Naive thymus-derived CD8-positive, alpha-beta T cell (primary cell): ENCODE measurements at places on chromosomes 4 and X. TPM values are rescaled to one million over a fixed set of nuclear protein-coding genes. Genes with fewer than 3 reads are reported as not detected.

DNA sequence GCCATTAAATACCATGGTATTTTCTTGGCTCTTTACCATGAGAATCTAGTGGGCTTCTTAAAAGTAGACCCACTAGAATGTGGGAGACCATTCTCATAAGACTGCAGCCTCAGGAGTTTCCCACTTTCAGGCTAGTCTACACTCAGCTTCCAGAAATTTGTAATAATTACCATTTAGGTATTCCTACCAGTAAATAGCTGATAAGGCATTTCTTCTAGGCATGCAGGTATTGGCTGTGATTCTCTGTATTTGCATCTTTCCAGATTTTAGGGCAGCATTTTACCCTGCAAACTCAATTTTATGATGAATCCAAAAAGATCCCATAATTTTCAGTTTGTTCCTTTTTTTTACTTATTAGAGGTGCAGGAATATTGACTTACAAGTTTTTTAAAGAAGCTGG, 496.6 kb downstream of the TRAM1L1 start:
- no peak overlapping the region for H3K27ac ChIP-seq
- no peak for DNase-seq
- H3K27me3 ChIP-seq, result no peaks in the 10 kb centered on the region
- H3K4me1 ChIP-seq, result no peaks in the 10 kb centered on the region
- no peak overlapping the region for H3K4me3 ChIP-seq

- DNase-seq, result no peak
- no peaks in the 10 kb centered on the region for H3K36me3 ChIP-seq
- peaks cover 6% of the 10 kb centered on the region for H3K4me1 ChIP-seq
- H3K4me3 ChIP-seq, result no peak overlapping the region
Measured at GRCh38 chrX:41001327-41001726, 83.9 kb upstream of the USP9X start.

DNA sequence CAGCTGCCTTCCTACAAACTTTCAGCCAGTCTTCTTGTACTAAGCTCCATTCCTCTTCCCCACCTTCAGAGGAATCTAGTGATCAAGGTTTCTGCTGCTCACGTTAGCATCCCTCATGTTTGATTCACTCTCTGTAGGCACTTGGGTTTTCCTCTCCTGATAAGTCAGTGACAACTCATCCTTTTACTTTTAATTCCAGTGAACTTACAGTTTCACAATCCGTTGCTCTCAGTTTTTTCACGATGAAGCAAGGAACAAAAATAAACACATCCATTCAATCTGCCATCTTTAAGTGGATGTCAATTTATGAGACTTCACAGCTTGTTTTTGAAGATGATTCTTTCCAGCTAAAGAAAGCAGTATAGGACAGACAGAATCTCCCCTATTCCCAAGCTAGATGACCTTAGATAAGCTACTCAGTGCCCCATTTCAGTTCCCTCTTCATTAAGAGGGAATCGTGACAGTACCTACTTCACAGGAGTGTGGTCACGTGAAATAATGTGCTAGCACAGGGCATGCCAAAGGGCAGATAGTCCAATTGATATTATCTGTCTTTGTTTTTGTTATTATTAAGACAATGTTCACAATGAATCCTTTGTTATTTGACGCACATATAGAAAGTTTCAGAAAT, 234.3 kb downstream of the PALLD start:
- H3K4me1 ChIP-seq, result no peaks in the 10 kb centered on the region
- H3K4me3 ChIP-seq, result no peak overlapping the region
- no peak for DNase-seq
- H3K27me3 ChIP-seq, result peaks cover 21% of the 10 kb centered on the region
- H3K27ac ChIP-seq, result no peak overlapping the region

DNA sequence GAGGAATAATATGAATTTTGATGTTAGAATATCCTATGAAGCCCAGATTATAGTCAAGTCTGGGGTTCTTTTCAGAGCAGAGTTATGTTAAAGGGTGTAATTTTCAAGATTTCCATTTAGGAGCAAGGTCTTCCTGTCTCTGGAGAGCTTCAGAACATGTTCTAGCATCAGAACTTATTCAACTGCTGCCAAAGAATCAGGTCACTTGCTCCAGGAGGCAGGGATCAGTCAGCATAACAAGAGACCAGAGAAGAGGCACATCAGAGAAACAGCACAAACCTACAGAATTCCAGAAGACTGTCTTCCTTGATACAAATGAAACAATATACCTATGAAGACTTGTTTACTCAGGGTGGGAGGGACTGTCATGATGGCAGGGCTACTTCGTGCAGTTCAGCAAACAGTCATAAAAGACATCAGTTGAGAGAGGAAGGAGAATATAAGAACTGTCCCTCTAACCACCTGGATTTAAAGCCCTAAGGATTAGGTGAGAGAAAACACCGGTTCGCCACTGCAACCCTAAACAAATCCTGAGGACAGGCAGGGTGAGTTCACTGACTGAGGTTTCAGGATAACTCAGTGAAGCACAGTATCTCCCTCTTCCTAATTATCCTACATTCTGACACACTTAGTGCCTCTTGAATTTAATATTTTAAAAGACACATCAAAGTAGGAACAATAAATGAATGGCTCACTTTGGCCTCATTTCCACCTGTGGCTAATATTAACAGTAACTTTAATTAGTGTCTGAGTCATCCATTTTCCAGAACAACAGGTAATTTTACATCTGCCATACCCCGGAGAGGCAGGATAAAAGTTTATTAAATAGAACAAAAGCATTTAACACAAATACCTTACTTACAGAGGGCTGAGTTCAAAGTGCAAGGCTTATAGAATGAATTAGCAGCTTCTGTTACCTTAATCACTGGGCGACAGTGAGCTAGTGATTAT, 93.0 kb downstream of the HDAC8 start:
- no peak for DNase-seq
- H3K4me3 ChIP-seq, result no peak overlapping the region
- H3K27me3 ChIP-seq, result no peaks in the 10 kb centered on the region
- H3K27ac ChIP-seq, result no peak overlapping the region
- H3K4me1 ChIP-seq, result no peaks in the 10 kb centered on the region

GRCh38 chrX:9438933-9439494, 25.8 kb upstream of the TBL1X start:
- no peaks in the 10 kb centered on the region for H3K27me3 ChIP-seq
- peaks cover 8% of the 10 kb centered on the region for H3K4me1 ChIP-seq
- DNase-seq, result no peak
- no peaks in the 10 kb centered on the region for H3K36me3 ChIP-seq
- H3K27ac ChIP-seq, result no peak overlapping the region

- H3K27ac ChIP-seq, result no peak overlapping the region
- H3K4me3 ChIP-seq, result no peak overlapping the region
- no peaks in the 10 kb centered on the region for H3K27me3 ChIP-seq
Measured at GRCh38 chr4:22334155-22334554, 181.7 kb downstream of the ADGRA3 start.

DNA sequence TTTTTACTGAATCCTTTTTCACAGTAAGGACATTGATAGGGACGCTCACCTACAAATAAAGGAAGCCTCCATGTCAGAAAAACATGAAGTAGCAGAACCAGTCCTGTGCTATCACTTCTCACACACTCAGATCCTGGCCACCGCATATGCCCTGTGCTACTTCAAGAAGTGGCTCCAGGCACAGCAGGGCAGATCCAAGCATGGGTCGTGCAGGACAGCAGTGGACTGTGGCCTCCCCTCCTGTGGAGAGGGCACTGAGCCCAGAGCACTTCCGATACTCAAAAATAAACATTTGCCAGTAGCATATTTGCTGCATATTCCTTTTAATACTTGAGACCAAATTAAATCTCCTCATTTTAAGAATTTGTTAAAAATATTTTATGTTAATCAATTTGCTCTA, 167.9 kb downstream of the PRDM5 start:
- no peak overlapping the region for H3K4me3 ChIP-seq
- DNase-seq, result no peak
- no peak overlapping the region for H3K27ac ChIP-seq
- no peaks in the 10 kb centered on the region for H3K27me3 ChIP-seq

DNA sequence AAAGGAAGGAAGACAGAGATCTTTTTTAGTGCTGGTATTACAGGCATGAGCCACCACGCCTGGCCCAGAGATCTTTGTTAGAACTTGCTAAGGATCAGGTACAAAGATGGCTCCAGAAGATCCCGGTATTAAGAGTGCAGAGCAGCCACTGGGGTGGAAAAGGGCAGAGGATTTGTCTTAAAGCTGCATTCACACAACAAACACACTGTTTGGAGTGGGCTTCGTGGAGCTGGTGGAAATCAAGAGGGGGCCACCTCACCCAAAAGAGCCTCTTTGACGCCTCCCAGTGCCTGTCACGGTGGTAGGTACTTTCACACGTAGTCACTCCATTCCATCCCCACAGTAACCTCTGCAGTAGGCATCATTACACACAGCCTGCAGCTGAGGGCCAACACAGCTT, 13.3 kb downstream of the HELT start:
- H3K4me1 ChIP-seq, result no peaks in the 10 kb centered on the region
- no peak overlapping the region for H3K27ac ChIP-seq
- no peak overlapping the region for H3K4me3 ChIP-seq
- no peak for DNase-seq

DNA sequence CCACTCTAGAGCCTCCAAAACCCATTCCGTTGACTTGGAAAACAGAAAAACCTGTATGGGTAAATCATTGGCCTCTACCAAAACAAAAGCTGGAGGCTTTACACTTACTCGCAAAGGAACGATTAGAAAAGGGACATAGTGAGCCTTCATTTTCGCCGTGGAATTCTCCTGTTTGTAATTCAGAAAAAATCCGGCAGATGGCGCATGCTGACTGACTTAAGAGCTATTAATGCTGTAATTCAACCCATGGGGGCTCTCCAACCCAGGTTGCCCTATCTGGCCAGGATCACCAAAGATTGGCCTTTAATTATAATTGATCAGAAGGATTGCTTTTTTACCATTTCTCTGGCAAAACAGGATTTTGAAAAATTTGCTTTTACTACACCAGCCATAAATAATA, 60.8 kb downstream of the ZNF732 start:
- H3K27me3 ChIP-seq, result no peaks in the 10 kb centered on the region
- DNase-seq, result peak; percentile 9
- peaks cover 2% of the 10 kb centered on the region for H3K36me3 ChIP-seq
- no peak overlapping the region for H3K4me3 ChIP-seq

GRCh38 chrX:18956303-18957032, 27.4 kb downstream of the PHKA2 start:
- no peaks in the 10 kb centered on the region for H3K27me3 ChIP-seq
- H3K4me1 ChIP-seq, result peaks cover 29% of the 10 kb centered on the region
- H3K36me3 ChIP-seq, result no peaks in the 10 kb centered on the region
- no peak overlapping the region for H3K4me3 ChIP-seq

DNA sequence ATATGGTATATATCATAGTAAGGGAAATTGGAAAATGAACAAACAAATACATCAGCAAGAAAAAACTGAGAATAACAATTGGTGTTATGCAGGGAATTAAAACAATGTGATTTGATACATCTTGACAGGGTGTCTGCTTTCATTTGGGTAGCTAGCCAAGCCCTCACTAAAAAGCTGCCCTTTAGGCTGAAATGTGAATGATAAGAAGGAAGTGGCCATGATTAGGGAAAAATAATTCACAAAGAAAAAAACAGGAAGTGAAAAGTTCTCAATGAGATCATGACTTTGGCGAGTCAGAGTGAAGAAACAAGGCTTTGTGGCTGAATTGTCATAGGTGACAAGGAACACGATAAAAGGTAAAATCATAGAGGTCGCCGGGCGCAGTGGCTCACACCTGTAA, 675.8 kb upstream of the SLIT2 start:
- no peaks in the 10 kb centered on the region for H3K4me1 ChIP-seq
- no peak overlapping the region for H3K27ac ChIP-seq
- H3K27me3 ChIP-seq, result no peaks in the 10 kb centered on the region
- no peak for DNase-seq
- H3K36me3 ChIP-seq, result no peaks in the 10 kb centered on the region
- H3K4me3 ChIP-seq, result no peak overlapping the region

- no peak overlapping the region for H3K4me3 ChIP-seq
- H3K27ac ChIP-seq, result peak overlapping the region; percentile 78
- H3K4me1 ChIP-seq, result peaks cover 14% of the 10 kb centered on the region
Measured at GRCh38 chr4:37615059-37615719, 71.0 kb downstream of the RELL1 start.

DNA sequence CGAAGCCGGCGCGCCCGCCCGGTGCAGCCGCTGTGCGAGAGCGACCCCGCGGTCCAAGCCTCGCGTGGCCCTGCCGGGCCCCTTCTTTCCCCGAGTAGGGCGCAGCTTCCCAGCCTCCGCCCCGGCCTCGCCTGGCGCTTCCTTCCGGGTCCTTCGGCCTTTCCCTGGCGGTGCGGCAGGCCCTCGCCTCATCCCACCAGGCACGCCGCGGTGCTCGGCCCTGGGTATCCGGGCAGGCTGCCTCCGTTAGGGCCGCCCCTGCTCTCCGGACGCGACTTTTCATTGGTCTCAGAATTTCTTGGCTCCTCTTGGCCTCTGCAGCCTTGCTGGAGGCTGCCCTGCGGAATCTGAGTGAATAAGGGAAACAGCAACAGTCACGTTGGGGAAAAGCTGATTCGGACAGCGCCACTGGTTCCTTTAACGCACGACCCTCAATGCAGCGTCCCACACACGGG, 429 bp downstream of the UVSSA start:
- no peaks in the 10 kb centered on the region for H3K27me3 ChIP-seq
- H3K27ac ChIP-seq, result peak overlapping the region; percentile 97
- H3K4me3 ChIP-seq, result peak overlapping the region; percentile 91
- H3K36me3 ChIP-seq, result no peaks in the 10 kb centered on the region
- peak; percentile 30 for DNase-seq
- H3K4me1 ChIP-seq, result peaks cover 44% of the 10 kb centered on the region

DNA sequence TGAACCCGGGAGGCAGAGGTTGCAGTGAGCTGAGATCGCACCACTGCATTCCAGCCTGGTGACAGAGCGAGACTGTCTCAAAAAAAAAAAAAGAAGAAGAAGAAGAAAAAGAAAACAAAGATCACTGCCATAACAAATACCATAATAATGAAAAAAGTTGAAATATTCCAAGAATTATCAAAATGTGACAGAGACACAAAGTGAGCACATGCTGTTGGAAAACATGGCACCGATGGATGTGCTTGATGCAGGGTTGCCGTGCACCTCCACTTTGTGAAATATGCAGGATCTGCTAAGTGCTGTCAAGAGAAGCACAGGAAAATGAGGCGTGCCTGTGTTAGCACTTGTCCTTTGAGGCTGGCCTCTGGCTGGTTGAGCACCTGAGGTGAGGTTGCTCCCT, 133.3 kb downstream of the STK32B start:
- peaks cover 8% of the 10 kb centered on the region for H3K4me1 ChIP-seq
- DNase-seq, result no peak
- H3K27ac ChIP-seq, result no peak overlapping the region
- no peaks in the 10 kb centered on the region for H3K36me3 ChIP-seq

DNA sequence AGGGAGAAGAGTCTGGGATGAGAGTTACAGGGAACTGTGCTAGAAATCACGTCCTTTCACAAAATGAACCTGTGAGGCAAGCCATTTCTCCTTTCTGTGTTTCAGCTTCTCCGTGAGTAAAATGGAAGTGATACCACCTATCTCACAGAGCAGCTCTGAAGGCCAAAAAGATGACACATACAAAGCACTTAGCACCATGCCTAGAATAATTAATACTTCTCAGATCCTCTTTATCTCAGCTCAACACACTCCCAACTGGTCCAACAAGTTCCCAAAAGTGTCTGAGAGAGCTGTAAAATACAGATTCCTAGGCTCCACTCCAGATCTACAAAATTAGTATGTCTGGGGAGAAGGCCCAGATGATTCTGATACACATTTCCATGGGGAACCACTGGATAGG, 38.3 kb downstream of the LHFPL1 start:
- no peaks in the 10 kb centered on the region for H3K27me3 ChIP-seq
- no peak for DNase-seq
- no peak overlapping the region for H3K4me3 ChIP-seq
- no peak overlapping the region for H3K27ac ChIP-seq

The TBC1D19 gene
- 7.3 TPM for total RNA-seq

The EGFL6 gene
- not detected for total RNA-seq

The RAB40AL gene
- not detected for total RNA-seq

The HMGB3 gene
- 0.36 TPM for total RNA-seq

The NAP1L2 gene
- 17.0 TPM for total RNA-seq

The FBXL5 gene
- 73.0 TPM for total RNA-seq

The TMEM35A gene
- not detected for total RNA-seq

The SORCS2 gene
- not detected for total RNA-seq

The ERCC6L gene
- 0.22 TPM for total RNA-seq

The NDNF gene
- total RNA-seq, result not detected
